ENCODE measurements at places on chromosomes 4 and X.

- DNase-seq, result no peak
These were observed 19.9 kb upstream of the TRIM61 start for GRCh38 chr4:164997324-164997723.

- DNase-seq, result no peak
These were observed 33.4 kb upstream of the SPON2 start for GRCh38 chr4:1205586-1206298.

DNA sequence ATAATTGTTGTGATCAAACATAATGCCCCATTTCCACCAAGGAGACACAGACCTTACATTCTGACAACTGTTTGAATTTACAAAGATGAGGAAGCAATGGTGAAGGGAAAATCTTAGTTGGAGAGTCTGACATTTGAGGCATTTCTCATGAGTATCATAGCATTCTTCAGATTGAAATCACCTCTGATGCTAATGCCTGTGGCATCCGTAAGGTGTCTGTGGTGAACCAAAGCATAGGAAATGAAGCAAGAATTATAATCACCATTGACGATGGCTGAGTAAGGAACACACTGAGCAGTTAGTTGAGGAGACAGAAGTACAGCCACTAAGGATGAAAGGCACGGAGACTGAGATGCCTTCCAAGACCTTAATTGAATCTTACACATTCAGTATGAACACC lies 575.7 kb downstream of the TRIML1 start:
- no peak for DNase-seq

DNA sequence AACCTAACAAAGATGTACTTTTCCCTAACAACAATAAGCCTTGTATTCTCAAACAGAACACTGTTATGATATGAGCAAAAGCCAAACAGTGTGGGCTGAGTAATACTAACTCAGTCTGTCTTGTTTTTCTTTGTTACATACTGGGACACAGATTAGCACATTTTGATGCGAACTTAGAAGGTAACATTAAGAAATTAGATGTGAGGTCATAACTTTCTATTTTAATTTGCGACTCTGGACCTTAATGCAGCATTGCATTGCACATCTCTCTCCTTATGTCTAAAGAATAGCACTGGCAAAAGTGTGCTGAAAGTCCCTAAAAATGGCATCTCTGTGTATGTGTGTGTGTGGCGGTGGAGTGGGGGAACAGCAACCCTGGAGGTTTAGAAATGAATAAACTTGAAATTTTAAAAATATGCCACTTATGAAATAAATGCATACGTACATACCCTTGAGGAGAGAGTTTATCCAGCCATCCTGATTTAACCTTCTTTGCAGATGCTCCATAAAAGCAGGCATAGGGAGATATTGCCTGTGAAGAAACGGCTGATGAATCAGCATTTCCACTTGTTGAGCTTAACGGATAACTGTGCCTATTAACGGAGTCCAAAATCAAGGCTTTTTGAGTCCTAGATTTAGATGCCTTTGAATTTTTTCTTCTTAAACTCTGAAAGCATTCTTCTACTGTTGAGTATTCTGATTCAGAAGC lies 34.2 kb downstream of the ARAP2 start:
- DNase-seq, result no peak

DNA sequence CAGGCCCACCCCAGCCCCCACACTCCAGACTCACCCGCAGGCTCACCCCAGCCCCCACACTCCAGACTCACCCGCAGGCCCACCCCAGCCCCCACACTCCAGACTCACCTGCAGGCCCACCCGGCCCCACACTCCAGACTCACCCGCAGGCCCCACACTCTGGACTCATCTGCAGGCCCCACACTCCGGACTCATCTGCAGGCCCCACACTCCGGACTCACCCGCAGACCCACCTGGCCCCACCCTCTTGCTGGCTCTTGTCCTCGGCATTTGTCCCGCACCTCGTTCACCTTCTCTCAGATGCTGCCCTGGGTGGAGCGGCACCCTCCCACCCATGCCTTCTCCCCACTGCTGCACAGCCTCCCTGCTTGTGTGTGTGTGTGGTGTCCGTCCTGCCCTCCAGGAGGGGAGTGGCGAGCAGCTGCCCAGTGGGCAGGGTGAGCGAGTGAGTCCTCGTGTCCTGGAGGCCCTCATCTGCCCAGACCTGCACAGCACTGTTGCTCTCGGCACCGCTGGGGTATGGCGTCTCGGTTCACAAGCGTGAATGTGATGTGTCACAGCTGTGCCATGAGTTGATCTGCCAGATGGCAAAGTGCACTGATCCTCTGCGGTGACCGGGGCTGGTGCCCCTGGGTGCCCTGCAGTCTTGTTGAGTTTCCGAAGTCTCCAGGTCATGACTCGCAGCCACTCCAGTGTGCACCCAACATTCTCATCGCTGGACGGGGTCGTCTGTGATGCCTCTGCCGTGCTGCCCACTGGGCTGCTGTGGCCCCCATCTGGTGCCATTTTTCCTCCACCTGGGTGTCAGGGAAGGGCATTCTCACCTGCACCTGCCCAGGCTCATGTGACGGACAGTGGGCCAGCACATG lies 27.7 kb downstream of the MAEA start:
- DNase-seq, result no peak

Data from NCI-H1417 treated with DMSO at 0.1 percent for 48 hours (cell line).